C1 segment of cervical spinal cord (tissue), 14 donors: ENCODE measurements at places on chromosomes 1 and 21.

- DNase-seq = no peak
Measured at GRCh38 chr1:2547210-2548067, 8.7 kb upstream of the TNFRSF14 start.

- DNase-seq = no peak
Measured at GRCh38 chr1:222028116-222028515, 286.2 kb upstream of the DUSP10 start.

- no peak for DNase-seq
Measured at GRCh38 chr1:171802207-171802606, 20.7 kb downstream of the METTL13 start.

- DNase-seq = no peak
Measured at GRCh38 chr1:208500375-208500774, 256.2 kb upstream of the PLXNA2 start.

DNA sequence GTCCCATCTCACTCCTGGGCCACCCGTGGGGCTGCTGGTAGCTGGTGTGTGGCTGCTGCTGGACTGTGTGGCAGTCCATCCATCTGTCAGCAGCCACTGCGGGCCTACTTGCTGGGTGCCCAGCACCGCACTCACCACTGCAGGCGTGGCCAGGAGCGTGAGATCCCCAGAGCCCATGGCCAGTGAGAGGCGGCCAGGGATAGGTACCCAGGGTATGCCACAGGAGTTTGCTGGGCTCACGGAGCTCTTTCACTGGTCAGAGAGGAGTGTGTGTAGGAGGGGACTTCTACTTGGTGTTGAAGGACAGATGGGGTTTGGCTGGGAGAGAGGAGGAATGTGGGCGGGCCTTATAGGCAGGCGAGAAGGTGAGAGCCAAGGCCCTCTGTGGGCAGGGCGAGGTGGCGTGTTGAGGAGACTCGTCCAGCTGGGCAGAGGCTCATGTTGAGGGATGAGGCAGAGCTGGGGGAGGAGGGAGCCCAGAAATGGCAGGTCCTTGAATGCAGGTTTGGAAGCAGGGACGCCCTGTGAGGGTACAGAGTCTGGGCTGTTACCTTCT is 15.0 kb downstream of the QSOX1 start:
- DNase-seq = no peak

- no peak for DNase-seq
Measured at GRCh38 chr1:225097175-225097574, 167.7 kb downstream of the DNAH14 start.

- DNase-seq = no peak
Measured at GRCh38 chr1:29249170-29249691, 12.9 kb downstream of the PTPRU start.

- peak; percentile 33 for DNase-seq
Measured at GRCh38 chr1:246947255-246947654, 15.5 kb upstream of the AHCTF1 start.

- DNase-seq = no peak
Measured at GRCh38 chr1:231286603-231287002, 45.6 kb downstream of the GNPAT start.

DNA sequence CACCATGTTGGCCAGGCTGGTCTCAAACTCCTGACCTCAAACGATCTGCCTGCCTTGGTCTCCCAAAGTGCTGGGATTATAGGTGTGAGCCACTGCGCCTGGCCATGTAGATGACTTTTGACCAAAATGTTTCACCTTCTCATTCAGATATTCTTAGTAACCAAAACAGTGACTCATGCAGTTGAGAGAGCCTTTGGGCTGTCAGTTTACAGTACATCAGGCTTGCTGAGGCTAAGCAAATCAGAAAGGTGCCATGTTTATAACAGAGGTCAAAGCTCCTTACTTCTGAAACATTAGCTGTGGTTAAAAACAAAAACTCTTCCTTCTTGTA is 21.0 kb downstream of the CNIH4 start:
- no peak for DNase-seq

- no peak for DNase-seq
Measured at GRCh38 chr1:199272628-199273086, 633.8 kb downstream of the PTPRC start.

GRCh38 chr1:156319664-156320063 is 18.4 kb downstream of the CCT3 start:
- no peak for DNase-seq

- no peak for DNase-seq
Measured at GRCh38 chr1:212292250-212293105, 7.3 kb downstream of the PPP2R5A start.

DNA sequence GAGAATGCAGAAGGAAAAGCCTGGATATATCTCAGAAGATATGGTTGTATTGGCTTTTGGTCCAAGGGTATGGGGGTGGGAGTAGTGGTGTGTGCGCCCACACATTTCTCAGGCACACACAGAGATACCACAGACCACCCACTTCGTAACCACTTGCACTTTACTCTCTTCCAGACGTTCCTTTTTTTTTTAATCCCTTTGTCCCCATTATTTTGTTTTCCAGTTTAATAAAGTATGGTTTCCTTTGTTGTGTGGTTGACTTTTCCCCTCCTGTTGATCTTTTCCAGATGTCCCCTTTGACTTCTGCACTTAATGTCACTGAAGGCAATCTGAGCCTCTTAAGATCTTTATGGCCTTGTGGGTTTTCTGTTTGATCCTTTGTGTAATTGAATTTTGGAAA is 10.5 kb upstream of the TARS2 start:
- DNase-seq = no peak

DNA sequence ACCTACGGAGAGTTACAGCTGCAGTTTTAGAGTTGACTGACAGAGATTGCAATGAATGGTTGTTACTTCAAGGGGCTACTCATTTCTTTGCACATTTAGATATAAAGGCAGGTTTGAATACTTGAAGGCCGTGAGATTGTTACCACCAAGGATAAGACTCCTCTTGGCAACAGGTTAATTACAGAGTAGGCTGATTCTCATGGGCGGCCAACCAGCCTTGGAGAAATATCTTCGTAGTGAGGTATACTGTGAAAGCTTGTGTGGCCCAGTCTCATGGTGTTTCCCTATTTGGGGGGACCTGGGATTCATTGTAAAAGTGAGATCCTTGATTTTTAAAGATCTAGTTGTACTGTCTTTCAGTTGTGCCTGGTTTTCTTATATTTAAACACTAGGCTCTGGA is 103.2 kb upstream of the OLFM3 start:
- DNase-seq = no peak

DNA sequence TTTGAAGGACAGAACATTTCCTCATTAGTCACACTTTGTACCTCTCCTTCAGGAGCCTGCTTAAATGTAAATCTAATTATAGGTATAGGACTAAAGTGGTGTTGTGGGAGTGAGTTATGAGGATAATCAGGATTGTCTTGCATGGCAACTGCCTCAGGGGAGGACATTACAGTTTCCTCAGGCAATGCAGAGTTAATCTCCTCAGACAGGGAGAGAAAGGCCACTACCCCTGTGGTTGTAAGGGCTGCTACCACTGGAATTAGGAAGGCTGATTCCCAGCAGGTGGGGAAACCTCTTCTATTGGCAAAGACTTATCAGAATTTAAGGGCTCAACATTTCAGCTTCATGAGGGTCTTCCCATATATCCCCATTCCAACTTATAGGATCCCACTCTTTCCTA is 286.8 kb upstream of the PBX1 start:
- no peak for DNase-seq

DNA sequence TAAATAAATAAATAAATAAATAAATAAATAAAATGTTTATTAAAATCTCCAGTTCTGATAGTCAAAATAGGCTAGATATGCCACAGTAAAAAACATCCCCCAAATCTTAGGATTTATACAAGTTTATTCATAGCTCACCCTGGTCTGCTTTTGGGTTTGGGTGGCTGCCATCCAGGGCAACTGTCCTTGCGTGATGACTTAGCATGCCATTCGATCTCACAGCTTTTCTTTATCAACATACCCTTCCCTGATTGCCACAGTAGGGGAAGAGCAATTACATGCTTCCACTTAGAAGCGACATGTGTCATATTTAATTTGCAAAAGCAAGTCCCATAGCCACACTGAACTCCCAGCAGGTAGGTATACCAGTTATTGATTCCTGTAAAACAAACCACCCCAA is 52.7 kb downstream of the TEX35 start:
- no peak for DNase-seq

DNA sequence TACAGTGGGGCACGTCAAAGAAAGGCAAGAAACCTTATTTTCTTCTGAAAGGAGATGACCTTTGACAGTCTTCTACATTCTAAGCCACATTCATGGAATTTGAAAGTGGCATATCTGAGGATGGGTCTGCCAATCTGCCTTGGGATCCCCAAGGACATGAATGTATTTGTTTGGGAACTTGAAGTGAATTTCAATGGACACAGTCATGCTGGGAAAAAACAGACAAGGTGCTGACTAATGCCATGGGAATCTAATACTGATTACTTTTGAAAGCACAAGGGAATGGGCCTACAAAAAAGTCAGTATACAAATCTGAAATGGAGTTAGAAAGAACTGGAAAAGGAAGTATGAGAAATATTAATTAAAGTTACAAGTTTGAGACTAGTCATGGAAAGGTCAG is 128.8 kb downstream of the KCNJ6 start:
- DNase-seq = no peak

DNA sequence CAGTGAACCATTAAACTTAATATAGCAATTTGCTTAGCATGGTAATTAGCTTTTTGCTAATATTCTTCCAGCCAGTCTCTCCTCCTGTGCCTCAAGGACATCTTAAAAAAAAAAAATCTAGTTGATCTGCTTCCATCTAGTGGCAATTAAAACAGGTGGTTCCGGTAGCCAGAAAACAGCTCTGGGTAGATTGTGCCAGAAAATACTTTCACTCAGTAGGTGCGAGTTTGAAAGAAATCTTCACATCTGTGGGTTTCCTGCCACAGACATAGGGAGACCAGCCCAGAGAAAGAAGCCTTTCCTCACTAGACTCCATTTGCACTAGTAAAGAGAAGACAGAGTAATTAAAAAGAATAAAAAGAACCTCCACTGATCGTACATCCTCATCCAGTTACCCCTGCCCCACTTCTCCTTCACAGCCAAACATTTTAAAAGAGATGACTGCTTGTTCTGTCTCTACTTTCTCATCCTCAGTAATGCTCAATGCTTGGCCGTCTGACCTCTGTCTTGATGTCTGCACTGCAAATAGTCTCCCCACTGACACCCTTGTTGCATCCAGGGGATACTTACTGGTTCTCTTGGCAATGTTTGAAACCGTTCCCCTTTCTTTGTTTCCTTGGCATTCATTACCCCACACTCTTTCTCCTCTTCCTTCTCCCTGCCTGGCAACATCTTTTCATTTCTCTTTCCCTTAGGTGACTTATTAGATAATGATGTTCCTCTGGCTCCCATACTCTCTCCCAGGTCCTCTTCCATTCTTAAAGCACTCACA is 16.9 kb downstream of the SELL start:
- no peak for DNase-seq

DNA sequence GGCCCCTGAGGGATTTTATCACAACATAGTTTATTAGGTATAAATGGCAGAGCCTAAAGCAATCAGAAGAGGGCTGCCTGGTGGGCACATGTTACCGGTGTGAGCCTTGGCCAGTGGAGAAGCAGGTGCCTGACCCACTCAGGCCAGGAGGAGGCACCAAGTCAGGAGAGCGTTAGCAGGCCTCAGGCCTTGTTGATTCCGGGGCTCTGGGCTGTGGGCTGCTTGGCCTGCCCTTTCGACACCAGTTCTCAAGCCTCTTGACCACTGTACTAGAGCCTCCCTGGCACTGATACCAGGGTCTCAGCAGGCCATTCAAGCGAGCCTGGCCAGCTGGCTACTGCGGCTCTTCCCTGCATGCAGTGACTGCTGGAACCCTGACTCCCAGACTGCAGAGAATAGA is 20.8 kb downstream of the CLDN14 start:
- DNase-seq = no peak

DNA sequence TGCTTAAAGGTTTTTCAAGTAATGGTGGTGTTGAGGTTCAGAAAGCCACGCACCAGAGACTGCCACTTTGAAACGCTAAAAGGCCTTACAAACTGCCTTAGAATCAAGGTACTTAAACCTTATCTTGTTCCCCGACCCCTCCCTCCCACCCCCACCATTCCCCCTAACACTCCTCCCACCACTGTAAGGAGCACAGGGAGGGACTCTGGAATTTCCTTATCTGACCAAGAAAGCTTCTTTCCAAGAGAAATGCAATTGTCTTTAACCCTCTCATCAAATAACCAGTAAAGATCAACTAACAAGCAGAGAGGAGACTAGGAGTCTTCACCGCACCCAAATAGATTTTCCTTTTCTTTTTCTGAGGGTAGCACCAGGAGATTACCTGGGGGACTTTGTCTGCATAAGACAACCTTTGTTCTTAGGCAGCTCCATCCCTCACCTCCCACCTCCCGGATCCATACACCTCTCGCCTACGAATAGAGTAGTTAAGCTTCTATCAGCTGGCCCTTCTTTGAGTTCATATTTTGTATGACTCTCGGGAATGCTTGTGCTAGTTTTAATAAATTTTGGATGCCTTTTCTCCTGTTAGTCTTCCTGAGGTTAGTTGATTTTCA is 137.7 kb upstream of the ADGRL2 start:
- no peak for DNase-seq

- peak; percentile 76 for DNase-seq
Measured at GRCh38 chr1:24717887-24718650, 27.2 kb upstream of the CLIC4 start.

GRCh38 chr1:158800526-158800925 is 19.5 kb upstream of the OR6N2 start:
- DNase-seq = no peak

GRCh38 chr21:45986316-45987051 is 4.9 kb downstream of the COL6A1 start:
- DNase-seq = no peak

DNA sequence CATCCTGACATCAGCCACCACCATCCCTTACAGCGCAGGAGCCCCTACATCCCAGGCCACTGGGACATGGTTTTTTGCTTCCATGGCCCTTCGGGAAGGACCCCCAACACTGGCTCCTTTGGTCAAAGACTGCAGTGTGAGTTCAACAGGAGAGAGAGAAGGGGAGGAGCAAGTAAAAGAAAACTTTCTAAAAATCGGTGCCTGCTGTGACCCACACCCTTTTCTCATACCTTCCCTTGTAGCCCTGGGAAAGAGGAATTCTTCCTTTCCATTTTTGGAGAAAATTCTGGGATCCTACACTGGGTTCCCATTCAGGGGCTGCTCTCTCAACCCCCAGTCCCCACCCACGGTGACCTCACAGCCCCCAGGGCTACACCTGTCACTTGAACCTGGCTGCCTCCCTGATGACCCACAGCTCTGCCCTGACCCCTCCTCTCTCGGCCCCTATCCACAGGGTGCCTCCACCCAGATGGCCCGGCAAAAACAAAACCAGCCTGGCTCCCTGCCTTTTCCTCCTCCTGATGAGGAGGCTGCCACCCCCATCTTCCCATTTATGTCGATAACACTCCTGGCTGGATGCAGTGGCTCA is 7.6 kb downstream of the PADI4 start:
- DNase-seq = no peak
